ENCODE measurements at places on chromosomes 12 and 14. TPM values are rescaled to one million over a fixed set of nuclear protein-coding genes. Genes with fewer than 3 reads are reported as not detected.

The VSX2 gene
- not detected for total RNA-seq

The CPM gene
- 9.5 TPM for total RNA-seq

The GPR68 gene
- total RNA-seq: 0.06 TPM

The HELB gene
- 2.1 TPM for total RNA-seq

The NOXRED1 gene
- 0.14 TPM for total RNA-seq

The RIN3 gene
- total RNA-seq: 25.1 TPM

The LIN7A gene
- total RNA-seq: 0.62 TPM

The ABCC9 gene
- total RNA-seq: not detected

The ACSS3 gene
- total RNA-seq: 0.07 TPM

The HPD gene
- total RNA-seq: 1.5 TPM

The ADAM21 gene
- not detected for total RNA-seq

The IL22 gene
- total RNA-seq: not detected

The LBHD2 gene
- total RNA-seq: 0.18 TPM

The ETFBKMT gene
- total RNA-seq: 0.68 TPM

The C3AR1 gene
- not detected for total RNA-seq

The KRT72 gene
- total RNA-seq: not detected

The MYO1H gene
- not detected for total RNA-seq

The PTPRO gene
- total RNA-seq: 0.08 TPM

The JDP2 gene
- total RNA-seq: 21.6 TPM

The CIDEB gene
- 0.14 TPM for total RNA-seq

The NXPH4 gene
- 5.0 TPM for total RNA-seq

The TMEM52B gene
- 0.14 TPM for total RNA-seq

The NPFF gene
- total RNA-seq: not detected

The DNAH10 gene
- total RNA-seq: 0.11 TPM

The GSG1 gene
- 0.23 TPM for total RNA-seq

The MAP1LC3B2 gene
- total RNA-seq: 1.2 TPM

The KRT81 gene
- total RNA-seq: 3,705 TPM

The NRXN3 gene
- total RNA-seq: 0.97 TPM

The RPGRIP1 gene
- total RNA-seq: 0.54 TPM

The FCF1 gene
- 58.9 TPM for total RNA-seq

The CLEC4D gene
- total RNA-seq: not detected

The PTCSC3 gene
- not detected for total RNA-seq

The PGF gene
- 2.3 TPM for total RNA-seq

The IL31 gene
- total RNA-seq: not detected

The C14orf39 gene
- total RNA-seq: not detected

The TAS2R43 gene
- not detected for total RNA-seq

The EML1 gene
- 50.1 TPM for total RNA-seq

The RDH16 gene
- 0.16 TPM for total RNA-seq

The ERBB3 gene
- 1.3 TPM for total RNA-seq

The CYP46A1 gene
- total RNA-seq: 0.12 TPM

The ZFYVE26 gene
- total RNA-seq: 7.1 TPM

The DAO gene
- not detected for total RNA-seq

The PELI2 gene
- total RNA-seq: 0.83 TPM

The CLEC4C gene
- total RNA-seq: not detected

The TRAF3 gene
- 28.5 TPM for total RNA-seq

The MOAP1 gene
- total RNA-seq: 17.9 TPM

The SPIC gene
- not detected for total RNA-seq
